ENCODE measurements at places on chromosomes 16 and 17.

GRCh38 chr16:11202260-11203091, 53.5 kb downstream of the SOCS1 start:
- DNase-seq: no peak

DNA sequence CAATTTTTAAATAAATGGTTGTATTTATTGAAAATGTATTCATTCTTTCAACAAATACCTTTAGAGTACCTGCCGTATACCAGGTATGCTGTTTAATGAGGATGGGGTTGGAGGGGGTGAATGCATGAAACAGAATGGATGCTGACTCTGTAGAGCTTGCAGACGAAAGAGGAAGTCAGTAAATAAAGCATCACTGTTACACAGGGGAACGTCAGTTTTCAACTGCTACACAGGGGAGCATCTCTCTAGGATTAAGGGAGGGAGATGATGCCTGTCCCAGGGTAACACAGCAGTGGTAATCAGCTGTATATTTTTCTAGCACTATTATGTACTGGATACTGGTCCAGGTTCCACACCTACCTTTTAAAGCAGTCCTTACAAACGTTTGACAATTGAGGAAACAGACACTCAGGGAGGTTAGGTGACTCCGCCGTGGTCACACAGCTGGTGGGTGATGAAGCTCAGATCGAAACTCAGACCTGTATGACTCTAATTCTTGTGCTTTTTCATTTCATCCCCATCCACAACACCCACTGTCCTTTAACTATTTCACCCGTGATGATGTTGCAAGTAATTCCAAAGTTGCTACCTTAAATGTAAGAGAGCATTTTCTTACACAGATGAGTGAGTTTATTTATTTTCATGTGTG, 452.1 kb upstream of the HSBP1 start:
- DNase-seq: no peak

GRCh38 chr17:75250009-75250471, 11.4 kb downstream of the GGA3 start:
- DNase-seq: peak; percentile 73

- no peak for DNase-seq
Observed at GRCh38 chr16:72996291-72997062, 51.5 kb downstream of the ZFHX3 start.

All from GM19239 (cell line).